Activated T-helper 2 cell treated with anti-CD3 and anti-CD28 coated beads, Interferon-gamma antibody, Interleukin-2, Interleukin-4, amounts not matched to agents 10 μg/mL and 5 μg/mL and 100 μg/mL, durations not matched to agents 14 hours and 24 hours and 36 hours (primary cell): ENCODE measurements at places on chromosomes 7 and 10. TPM values are rescaled to one million over a fixed set of nuclear protein-coding genes. Genes with fewer than 3 reads are reported as not detected.

DNA sequence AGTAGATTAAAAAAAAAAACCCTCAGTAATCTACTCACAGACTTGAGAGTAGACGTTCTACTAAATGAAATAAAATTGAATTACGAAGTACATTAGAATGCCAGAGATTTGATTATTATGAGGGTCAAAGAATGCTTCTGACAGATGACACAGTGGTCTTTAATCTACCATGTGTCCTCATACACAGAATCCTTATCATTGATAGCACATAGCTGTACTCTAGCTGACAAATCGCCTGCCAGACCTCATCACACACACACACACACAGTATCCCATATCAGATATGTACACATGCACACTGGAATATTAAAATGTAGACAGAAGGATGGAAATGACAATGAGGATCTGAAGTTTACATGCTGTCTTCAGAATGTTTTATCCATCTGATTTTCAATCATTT is 104.6 kb downstream of the SORCS1 start:
- no peak overlapping the region for H3K27ac ChIP-seq
- no peak overlapping the region for H3K4me3 ChIP-seq
- no peak for DNase-seq
- no peaks in the 10 kb centered on the region for H3K27me3 ChIP-seq
- H3K36me3 ChIP-seq, result no peaks in the 10 kb centered on the region
- H3K4me1 ChIP-seq, result no peaks in the 10 kb centered on the region

DNA sequence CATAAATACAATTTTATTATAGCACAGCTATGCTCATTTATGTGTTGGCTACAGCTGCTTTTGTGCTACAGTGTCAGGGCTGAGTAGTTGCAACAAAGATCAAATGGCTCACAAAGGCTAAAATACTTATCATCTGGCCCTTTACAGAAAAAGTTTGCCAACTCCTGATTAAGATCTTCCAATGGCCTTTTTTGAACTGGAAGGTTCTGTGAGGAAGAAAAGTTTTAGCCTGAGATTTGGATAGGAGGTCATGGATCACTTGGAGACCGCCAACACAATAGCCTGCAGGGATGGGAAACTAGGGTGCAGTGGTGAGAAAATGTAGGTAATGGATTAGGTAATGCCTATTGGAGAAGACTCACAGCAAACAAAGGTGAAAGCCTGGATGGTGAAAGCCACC is 169.8 kb downstream of the NOC3L start:
- no peaks in the 10 kb centered on the region for H3K36me3 ChIP-seq
- no peak for DNase-seq
- H3K4me1 ChIP-seq, result no peaks in the 10 kb centered on the region
- H3K27me3 ChIP-seq, result no peaks in the 10 kb centered on the region

GRCh38 chr10:124062390-124062789 is 31.0 kb downstream of the CHST15 start:
- no peak overlapping the region for H3K4me3 ChIP-seq
- no peaks in the 10 kb centered on the region for H3K36me3 ChIP-seq
- H3K27me3 ChIP-seq, result peaks cover 6% of the 10 kb centered on the region
- no peak overlapping the region for H3K27ac ChIP-seq
- DNase-seq, result no peak

- peaks cover 5% of the 10 kb centered on the region for H3K4me1 ChIP-seq
- H3K36me3 ChIP-seq, result peaks cover 26% of the 10 kb centered on the region
- H3K27me3 ChIP-seq, result no peaks in the 10 kb centered on the region
- DNase-seq, result no peak
Observed at GRCh38 chr7:149067869-149068268, 22.6 kb downstream of the ZNF786 start.

The ECHDC3 gene
- total RNA-seq, result 0.23 TPM in 1 of 2 replicates, not detected in the other

The NME8 gene
- not detected in 2 replicates for total RNA-seq

GRCh38 chr7:50628434-50629084 is 63.4 kb upstream of the DDC start:
- H3K4me3 ChIP-seq, result no peak overlapping the region
- peaks cover 7% of the 10 kb centered on the region for H3K4me1 ChIP-seq
- peaks cover 6% of the 10 kb centered on the region for H3K36me3 ChIP-seq
- DNase-seq, result no peak
